ENCODE measurements at places on chromosomes 1 and 21. TPM values are rescaled to one million over a fixed set of nuclear protein-coding genes. Genes with fewer than 3 reads are reported as not detected.

Gene HUNK
- total RNA-seq, result 0.33 TPM

Gene WNT2B
- total RNA-seq, result not detected

GRCh38 chr1:48966583-48966982, 189.9 kb upstream of the BEND5 start:
- no peaks in the 10 kb centered on the region for H3K4me1 ChIP-seq
- no peak overlapping the region for H3K4me3 ChIP-seq
- DNase-seq, result no peak
- H3K36me3 ChIP-seq, result no peaks in the 10 kb centered on the region

- DNase-seq, result peak; percentile 49
- no peaks in the 10 kb centered on the region for H3K4me1 ChIP-seq
- H3K36me3 ChIP-seq, result no peaks in the 10 kb centered on the region
- H3K4me3 ChIP-seq, result no peak overlapping the region
- H3K27me3 ChIP-seq, result peaks cover 3% of the 10 kb centered on the region
Observed at GRCh38 chr1:30406996-30407864, 316.2 kb downstream of the MATN1 start.

DNA sequence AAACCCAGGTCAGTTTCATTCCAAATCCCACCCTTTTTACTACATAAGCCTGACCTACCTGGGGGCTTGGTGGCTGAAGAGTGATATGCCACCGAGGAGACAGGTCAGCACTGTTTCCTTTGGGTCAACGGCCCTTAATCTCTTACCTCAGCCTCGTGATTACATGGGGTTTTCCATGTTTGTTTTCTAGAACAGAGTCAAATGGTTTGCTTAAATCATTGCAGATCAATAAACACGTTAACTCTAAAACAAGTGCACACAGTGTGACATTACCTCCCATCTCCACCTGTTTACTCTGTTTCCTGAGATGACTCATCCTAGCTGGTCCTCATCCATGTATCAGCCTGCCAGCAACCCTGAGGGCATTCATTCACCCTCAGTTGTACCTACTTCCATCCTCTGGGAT, 40.8 kb upstream of the TP53BP2 start:
- no peaks in the 10 kb centered on the region for H3K27me3 ChIP-seq
- H3K27ac ChIP-seq, result no peak overlapping the region
- H3K4me3 ChIP-seq, result no peak overlapping the region
- no peaks in the 10 kb centered on the region for H3K4me1 ChIP-seq
- no peaks in the 10 kb centered on the region for H3K36me3 ChIP-seq

- H3K36me3 ChIP-seq, result no peaks in the 10 kb centered on the region
- peaks cover 5% of the 10 kb centered on the region for H3K27me3 ChIP-seq
- no peak overlapping the region for H3K4me3 ChIP-seq
Observed at GRCh38 chr1:185964946-185965345, 230.8 kb downstream of the HMCN1 start.

DNA sequence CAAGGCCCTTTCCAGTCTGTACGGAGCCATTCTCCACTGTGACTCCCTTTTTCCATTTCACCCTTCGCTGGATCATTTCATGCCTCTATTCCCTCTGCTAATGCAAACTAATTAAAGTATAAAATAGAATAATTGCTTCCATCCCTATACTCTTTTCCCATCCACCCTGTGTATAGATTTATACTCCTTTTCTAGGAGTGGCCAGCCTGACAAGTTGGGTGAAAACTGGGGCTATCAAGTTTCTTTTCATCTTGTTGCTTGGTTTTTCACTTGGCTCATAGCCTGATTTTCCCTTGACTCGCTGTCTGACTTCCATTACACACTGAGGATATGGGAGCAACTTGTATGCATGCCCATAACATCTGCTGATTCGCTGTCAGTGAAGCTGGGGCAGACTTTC, 107.0 kb downstream of the PLXNA2 start:
- no peak overlapping the region for H3K27ac ChIP-seq
- no peak overlapping the region for H3K4me3 ChIP-seq
- H3K36me3 ChIP-seq, result no peaks in the 10 kb centered on the region

DNA sequence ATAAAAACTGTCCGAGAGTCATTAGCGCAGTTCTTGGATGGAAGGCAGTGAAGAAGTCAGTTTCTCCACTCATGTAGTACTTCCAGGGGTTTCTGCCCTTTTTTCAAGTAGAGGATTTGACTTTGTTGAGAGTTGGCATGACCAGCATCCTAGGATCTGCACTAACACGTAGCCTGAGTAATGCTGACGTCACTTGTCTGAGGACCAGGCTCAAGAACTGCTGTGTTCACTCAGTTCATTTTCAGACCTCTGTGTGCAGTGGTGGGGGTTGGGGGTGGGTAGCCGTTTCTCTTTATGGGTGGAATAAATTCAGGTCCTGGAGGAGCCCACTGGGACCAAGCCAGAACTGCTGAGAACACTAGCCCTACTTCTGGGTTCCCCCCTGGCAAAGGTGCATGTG, 53.3 kb downstream of the MRPS6 start:
- no peaks in the 10 kb centered on the region for H3K27me3 ChIP-seq
- DNase-seq, result peak; percentile 51
- H3K4me3 ChIP-seq, result no peak overlapping the region
- peaks cover 72% of the 10 kb centered on the region for H3K36me3 ChIP-seq

- no peak for DNase-seq
- peaks cover 9% of the 10 kb centered on the region for H3K4me1 ChIP-seq
- peaks cover 59% of the 10 kb centered on the region for H3K27me3 ChIP-seq
- H3K36me3 ChIP-seq, result no peaks in the 10 kb centered on the region
Observed at GRCh38 chr1:203121186-203122015, 6.1 kb upstream of the ADORA1 start.

- H3K27ac ChIP-seq, result no peak overlapping the region
- H3K4me1 ChIP-seq, result no peaks in the 10 kb centered on the region
- no peaks in the 10 kb centered on the region for H3K27me3 ChIP-seq
- H3K36me3 ChIP-seq, result no peaks in the 10 kb centered on the region
- DNase-seq, result no peak
Observed at GRCh38 chr1:96538111-96538641, 183.4 kb upstream of the PTBP2 start.

DNA sequence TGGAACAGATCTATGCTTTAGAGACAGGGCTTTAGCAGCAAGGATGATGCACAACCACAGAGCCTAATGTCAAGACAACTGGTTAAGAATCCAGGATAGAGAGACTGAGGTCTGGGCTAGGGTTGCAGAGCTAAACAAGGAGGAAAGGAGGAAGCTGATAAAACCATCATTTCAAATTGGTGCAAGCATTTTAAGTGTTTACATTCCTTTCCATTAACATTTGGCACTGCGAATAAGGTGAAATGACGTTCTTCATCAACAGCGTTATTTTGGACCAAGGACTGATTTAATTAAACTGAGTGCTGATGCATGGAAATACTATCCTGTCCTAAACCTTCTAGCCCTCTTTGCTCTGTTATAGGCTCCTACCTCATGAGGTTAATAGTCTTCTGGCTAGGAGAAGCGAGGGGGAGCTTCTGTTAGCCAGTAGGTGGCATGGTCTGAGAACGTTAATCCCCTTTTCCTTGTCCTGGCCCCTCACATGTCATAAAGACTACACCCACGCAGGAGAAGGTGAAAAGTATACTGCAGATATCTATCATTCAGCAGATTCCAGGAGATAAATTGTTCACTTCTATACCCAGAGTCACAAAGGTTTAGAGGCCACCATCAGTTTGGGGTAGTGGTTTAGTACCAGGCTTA, 7.6 kb upstream of the C1orf21 start:
- no peak for DNase-seq
- peaks cover 34% of the 10 kb centered on the region for H3K27me3 ChIP-seq
- H3K27ac ChIP-seq, result no peak overlapping the region
- H3K4me1 ChIP-seq, result peaks cover 9% of the 10 kb centered on the region
- no peak overlapping the region for H3K4me3 ChIP-seq

GRCh38 chr1:63799307-63799706, 25.5 kb downstream of the ROR1 start:
- H3K4me1 ChIP-seq, result no peaks in the 10 kb centered on the region
- no peak for DNase-seq
- peaks cover 12% of the 10 kb centered on the region for H3K27me3 ChIP-seq
- no peak overlapping the region for H3K27ac ChIP-seq

GRCh38 chr1:17671314-17671705, 83.8 kb upstream of the ACTL8 start:
- H3K27ac ChIP-seq, result no peak overlapping the region
- no peaks in the 10 kb centered on the region for H3K4me1 ChIP-seq
- no peak overlapping the region for H3K4me3 ChIP-seq
- H3K36me3 ChIP-seq, result no peaks in the 10 kb centered on the region
- H3K27me3 ChIP-seq, result no peaks in the 10 kb centered on the region

DNA sequence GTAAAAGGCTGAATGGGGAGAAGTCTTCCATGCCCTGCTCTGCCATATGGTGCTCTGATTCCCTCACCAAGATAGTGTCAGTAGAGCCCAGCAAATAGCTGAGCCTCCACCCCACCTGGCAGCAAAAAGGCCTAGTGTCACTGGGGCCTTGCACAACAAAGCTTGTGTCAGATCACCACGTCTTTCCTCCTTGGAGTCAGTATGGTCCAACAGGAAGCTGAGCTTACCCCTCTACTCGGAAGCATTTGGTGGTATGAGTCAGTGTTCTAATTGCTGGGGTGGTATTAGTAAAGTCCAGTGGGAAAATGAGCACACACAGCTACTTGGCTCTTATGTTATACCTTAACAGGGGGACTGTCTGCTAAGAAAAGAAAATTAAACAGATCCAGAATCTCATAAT, 18.7 kb upstream of the RRP15 start:
- no peaks in the 10 kb centered on the region for H3K36me3 ChIP-seq
- H3K27me3 ChIP-seq, result peaks cover 7% of the 10 kb centered on the region
- H3K4me3 ChIP-seq, result no peak overlapping the region
- no peak for DNase-seq
- no peak overlapping the region for H3K27ac ChIP-seq
- no peaks in the 10 kb centered on the region for H3K4me1 ChIP-seq

DNA sequence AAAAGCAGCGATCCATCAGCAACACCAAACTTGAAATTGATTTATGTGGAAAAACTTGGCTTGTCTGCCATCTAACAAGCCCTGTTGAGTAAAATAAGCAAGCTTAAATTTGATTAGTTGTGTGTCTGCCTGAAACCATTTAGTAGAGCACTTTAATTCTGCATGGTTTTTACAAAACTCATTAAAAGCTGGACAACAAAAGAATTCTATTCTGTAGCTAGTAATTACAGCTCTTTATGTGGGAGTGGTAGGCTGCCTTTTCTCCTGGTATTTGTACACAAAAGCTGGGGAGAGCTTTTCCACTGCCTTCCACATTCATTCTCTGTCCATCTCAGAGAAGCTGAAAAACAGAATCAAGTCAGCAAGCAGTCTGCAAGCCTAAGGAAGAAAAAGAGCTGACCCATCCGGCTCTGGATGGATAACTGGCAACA, 1.7 kb downstream of the ETS2 start:
- H3K4me1 ChIP-seq, result peaks cover 39% of the 10 kb centered on the region
- peak overlapping the region; percentile 86 for H3K4me3 ChIP-seq
- H3K27ac ChIP-seq, result no peak overlapping the region
- DNase-seq, result no peak
